ENCODE measurements at places on chromosomes 1 and 21. TPM values are rescaled to one million over a fixed set of nuclear protein-coding genes. Genes with fewer than 3 reads are reported as not detected.

FCRL1 gene
- total RNA-seq, result not detected

PACC1 gene
- 2.4 TPM for total RNA-seq

IGSF9 gene
- total RNA-seq, result not detected

RAB25 gene
- total RNA-seq, result not detected

CDC42SE1 gene
- total RNA-seq, result 44.5 TPM

TAF12 gene
- total RNA-seq, result 18.3 TPM

SLC19A2 gene
- total RNA-seq, result 44.9 TPM

CACNA1S gene
- total RNA-seq, result not detected

PDC gene
- total RNA-seq, result not detected

ZBTB8A gene
- 8.2 TPM for total RNA-seq

OTUD3 gene
- 3.9 TPM for total RNA-seq

PLOD1 gene
- total RNA-seq, result 57.1 TPM

MIXL1 gene
- total RNA-seq, result not detected

KRTAP19-1 gene
- total RNA-seq, result not detected

IL6R gene
- 29.8 TPM for total RNA-seq

SPATA21 gene
- not detected for total RNA-seq

PDZK1IP1 gene
- total RNA-seq, result 3.8 TPM

GPX7 gene
- 15.5 TPM for total RNA-seq

USP16 gene
- 49.0 TPM for total RNA-seq

CFHR1 gene
- total RNA-seq, result not detected

CD1C gene
- 0.49 TPM for total RNA-seq

AUNIP gene
- total RNA-seq, result not detected

DMRTA2 gene
- not detected for total RNA-seq

OR2G6 gene
- total RNA-seq, result not detected

CNTN2 gene
- 0.19 TPM for total RNA-seq

TFF3 gene
- 2.9 TPM for total RNA-seq

MPL gene
- not detected for total RNA-seq

PTPN22 gene
- 4.8 TPM for total RNA-seq

LCK gene
- total RNA-seq, result 2.6 TPM

CHAF1B gene
- total RNA-seq, result 1.0 TPM

FCRL4 gene
- not detected for total RNA-seq

ILDR2 gene
- total RNA-seq, result not detected

COA6 gene
- 15.1 TPM for total RNA-seq

PCP4 gene
- not detected for total RNA-seq

PDPN gene
- total RNA-seq, result 6.8 TPM

FGR gene
- total RNA-seq, result 22.4 TPM

LORICRIN gene
- not detected for total RNA-seq

KIAA0040 gene
- 38.1 TPM for total RNA-seq

C1orf185 gene
- not detected for total RNA-seq

PDE4DIP gene
- total RNA-seq, result 120 TPM

FCRL5 gene
- total RNA-seq, result not detected

CD53 gene
- 241 TPM for total RNA-seq

ZNF644 gene
- total RNA-seq, result 79.1 TPM

EDARADD gene
- total RNA-seq, result not detected

MX2 gene
- total RNA-seq, result 16.4 TPM

MINDY1 gene
- total RNA-seq, result 8.5 TPM

ADORA3 gene
- total RNA-seq, result 26.9 TPM

SDC3 gene
- total RNA-seq, result 13.2 TPM

BEST4 gene
- 0.75 TPM for total RNA-seq

ERICH3 gene
- not detected for total RNA-seq

ERVH48-1 gene
- not detected for total RNA-seq

S100A3 gene
- total RNA-seq, result 2.8 TPM

LCE1F gene
- not detected for total RNA-seq

GFI1 gene
- total RNA-seq, result 0.44 TPM

OPRD1 gene
- total RNA-seq, result not detected

PLA2G2F gene
- total RNA-seq, result not detected

IKBKE gene
- total RNA-seq, result 4.9 TPM

OR2M3 gene
- not detected for total RNA-seq

Data from subcutaneous adipose tissue (tissue), 4 donors.